Hematopoietic multipotent progenitor cell (in vitro differentiated cells): ENCODE measurements at places on chromosomes 2 and 18. TPM values are rescaled to one million over a fixed set of nuclear protein-coding genes. Genes with fewer than 3 reads are reported as not detected.

GRCh38 chr2:116877274-116877673 lies 937.2 kb upstream of the DDX18 start:
- DNase-seq, result no peak

Gene TMEM200C
- total RNA-seq, result not detected

GRCh38 chr18:28422577-28422976 lies 245.6 kb upstream of the CDH2 start:
- no peak for DNase-seq

DNA sequence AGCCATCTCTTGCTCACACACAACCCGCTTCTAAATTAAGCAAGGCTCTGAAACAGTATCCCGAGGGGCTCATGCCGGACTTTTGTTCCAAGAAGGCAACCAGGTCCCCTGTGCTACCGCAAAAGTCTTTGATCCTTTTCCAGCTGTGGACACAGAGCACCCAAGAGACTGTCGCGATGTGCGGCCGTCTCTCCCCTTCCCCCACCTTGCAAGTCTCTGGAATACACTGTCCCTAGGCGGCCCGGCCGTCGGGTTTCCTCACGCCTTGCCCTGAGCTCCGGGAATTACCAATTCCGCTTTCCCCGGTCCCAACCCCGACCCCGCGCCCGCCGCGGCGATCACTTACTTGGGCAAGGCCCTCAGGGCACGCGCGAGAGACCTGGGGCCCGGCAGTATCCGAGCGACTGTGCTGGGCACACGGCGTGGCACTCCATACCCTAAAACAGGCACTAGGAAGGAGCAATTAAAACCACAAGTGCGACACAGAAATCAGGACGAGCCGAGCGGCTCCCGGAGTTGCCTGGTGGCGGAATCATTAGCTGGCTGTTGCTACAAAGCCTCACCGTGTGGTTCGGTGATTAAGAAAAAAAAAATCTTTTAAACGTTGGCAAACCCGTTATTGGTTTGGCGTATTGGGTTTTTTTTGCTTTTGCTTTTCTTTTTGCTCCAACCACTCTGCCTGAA lies 2.2 kb upstream of the DLX1 start:
- DNase-seq, result no peak

DNA sequence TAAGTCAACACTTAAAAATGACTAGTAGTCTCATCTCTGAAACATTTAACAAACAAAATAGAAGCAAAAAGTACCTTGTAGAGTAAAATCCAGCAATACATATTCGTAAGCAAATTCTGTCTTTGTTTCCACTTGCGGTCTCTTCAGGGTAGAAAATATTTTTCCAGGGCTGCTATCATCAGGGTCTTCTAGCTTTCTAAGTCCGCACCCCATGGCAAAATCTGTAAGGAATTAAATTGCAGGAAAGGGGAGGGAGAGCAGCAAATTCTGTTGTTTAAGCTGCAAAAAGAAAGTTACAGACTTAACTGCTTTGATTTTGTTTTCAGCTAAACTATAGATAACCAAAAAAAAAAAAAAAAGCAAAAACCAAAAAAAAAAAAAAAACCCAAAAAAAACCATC lies at the start of gene RFTN2:
Gene RFTN2, minus strand, starts transcription at position 342 of the 400 bp plus-strand sequence. Its CDS starts 129 bp downstream, at position 213.
- no peak for DNase-seq

Gene RAB6C
- under 0.01 TPM for total RNA-seq

DNA sequence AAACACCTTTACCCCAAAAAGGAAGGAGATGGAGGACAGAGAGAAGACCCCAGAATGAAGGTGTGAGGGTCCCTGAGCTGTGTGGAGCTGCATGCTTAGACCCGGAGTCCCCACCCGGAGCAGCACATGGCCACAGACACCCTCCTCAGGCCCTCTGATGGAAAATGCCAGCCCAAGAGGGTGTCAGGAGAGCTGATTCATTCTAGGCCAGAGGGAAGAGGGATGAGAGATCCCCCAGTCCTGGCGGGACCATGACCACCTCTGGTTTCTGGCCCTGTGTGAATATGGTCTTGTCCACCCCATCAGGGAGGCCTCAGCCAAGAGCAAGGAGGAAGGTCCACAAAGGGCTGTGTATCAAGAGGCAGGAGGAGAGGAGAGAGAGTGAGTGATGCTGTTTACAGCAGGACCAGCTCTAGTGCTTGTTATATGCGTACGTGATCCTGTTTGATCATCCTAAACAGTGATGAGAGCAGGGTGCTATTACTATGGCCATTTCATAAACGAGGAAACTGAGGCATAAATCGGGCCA lies 186.6 kb upstream of the HAAO start:
- DNase-seq, result no peak

- DNase-seq, result no peak
Observed at GRCh38 chr18:48304906-48305693, 104.1 kb downstream of the ZBTB7C start.

DNA sequence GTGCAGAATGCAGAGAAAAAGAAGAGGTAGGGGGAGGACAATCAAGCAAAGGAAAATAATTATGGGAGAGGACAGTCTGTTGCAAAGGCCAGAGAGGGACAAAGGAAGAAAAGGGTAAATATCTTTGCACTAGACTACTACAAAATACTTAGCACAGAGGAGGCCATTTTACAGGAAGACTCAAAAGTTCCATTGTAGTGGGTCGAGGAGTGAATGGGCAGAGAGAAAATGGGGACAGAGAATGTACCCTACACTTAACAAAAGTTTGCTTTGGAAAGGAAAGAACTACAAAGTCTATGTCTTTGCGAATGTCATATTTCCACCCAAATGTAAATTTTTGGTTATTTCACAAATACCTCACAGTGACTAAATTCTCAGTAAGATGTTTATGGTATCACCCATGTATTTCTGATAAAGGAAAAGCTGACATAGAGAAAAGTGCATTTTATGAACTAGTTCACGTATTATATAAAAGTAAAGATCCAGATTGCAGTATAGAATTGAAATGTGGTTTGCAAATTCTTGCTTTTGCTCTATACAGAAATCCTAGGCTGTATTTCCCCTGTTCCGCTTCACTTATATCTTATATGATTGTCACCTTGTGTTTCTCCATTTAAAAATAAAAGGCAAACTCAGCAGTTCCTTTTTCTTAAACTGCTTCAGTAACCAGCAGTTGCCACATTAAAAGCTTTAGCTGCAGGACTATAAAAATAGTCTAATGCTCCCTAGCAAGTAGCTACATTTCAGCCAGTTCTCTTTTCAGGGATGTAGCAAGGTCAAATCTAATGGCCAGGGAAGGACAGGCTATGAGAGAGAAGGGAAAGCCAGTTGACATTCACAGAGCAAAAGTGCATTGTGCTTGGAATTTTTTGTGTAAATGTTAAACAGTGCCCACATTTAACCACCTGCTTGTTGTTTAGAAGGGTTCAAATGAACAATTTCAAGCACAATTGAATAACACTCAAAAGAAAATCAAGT lies 79.7 kb upstream of the CYTIP start:
- no peak for DNase-seq

DNA sequence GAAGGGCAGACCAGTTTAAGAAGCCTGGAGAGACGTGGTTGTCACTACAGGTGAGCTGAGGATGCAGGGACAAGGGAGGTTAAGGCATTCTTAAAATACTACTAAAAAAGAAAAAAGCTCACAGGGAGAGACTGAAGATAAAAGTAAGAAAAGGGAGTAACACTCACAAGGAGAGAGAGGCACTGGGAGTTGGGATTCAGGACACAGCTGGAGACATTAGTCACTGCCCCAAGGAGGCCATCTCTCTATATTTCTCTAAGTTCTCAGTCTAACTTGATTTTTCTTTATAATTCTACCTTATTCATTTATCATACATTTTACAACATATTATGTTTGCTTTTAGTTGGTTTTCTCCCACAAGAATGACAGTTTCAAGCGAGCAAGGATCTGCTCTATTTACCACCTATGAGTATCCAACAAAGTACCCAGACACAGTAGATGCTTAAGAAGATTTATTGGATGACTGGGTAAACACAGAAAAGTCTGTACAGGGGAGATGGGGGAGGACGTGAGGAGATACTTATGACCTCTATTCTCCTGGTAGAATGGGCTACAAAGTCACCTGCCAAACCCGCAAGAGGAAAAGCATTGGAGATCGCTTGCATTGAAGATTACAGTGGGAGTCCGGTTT lies 2.2 kb downstream of the SERPINE2 start:
- DNase-seq, result no peak

Gene NT5DC4
- total RNA-seq, result not detected

Gene SERPINB10
- total RNA-seq, result 0.27 TPM

DNA sequence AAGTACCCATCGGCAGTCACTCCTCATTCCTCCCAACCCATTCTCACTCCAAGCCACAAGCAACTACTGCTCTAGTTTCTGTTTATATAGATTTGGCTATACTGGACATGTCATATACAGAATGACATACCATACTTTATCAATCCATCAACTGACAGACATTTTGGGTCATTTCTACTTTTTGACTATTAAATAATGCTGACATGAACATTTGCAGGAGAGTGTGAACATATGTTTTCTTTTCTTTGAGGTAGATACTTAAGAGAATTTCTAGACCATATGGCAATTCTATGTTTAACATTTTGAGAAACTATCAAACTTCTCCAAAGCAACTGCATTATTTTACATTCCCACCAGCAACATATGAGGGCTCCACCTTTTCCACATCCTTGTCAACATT lies 32.6 kb downstream of the NMUR1 start:
- no peak for DNase-seq
